SK-N-SH treated with all-trans-retinoic acid at 6 μM for 48 hours (cell line): ENCODE measurements at places on chromosomes 3 and 15.
A peak's percentile ranks its signal among the peaks of the same experiment; 100 is the strongest.

- peak; percentile 60; the same call in 2 of the 3 replicates for ATAC-seq
These were observed 1.1 kb upstream of the NPHP3 start for GRCh38 chr3:132723024-132723950.

GRCh38 chr3:131796111-131796510 is 238.7 kb downstream of the CPNE4 start:
- no peak for ATAC-seq

GRCh38 chr15:40249477-40250303 is 10.8 kb downstream of the PAK6 start:
- ATAC-seq, result peak; percentile 85

GRCh38 chr15:74158855-74159650 is 14.5 kb upstream of the ISLR start:
- no peak for ATAC-seq

GRCh38 chr3:58635371-58636285 is 30.9 kb downstream of the FAM3D start:
- no peak for ATAC-seq

GRCh38 chr3:60316121-60316797 is 935.0 kb downstream of the FHIT start:
- peak; percentile 62 for ATAC-seq

DNA sequence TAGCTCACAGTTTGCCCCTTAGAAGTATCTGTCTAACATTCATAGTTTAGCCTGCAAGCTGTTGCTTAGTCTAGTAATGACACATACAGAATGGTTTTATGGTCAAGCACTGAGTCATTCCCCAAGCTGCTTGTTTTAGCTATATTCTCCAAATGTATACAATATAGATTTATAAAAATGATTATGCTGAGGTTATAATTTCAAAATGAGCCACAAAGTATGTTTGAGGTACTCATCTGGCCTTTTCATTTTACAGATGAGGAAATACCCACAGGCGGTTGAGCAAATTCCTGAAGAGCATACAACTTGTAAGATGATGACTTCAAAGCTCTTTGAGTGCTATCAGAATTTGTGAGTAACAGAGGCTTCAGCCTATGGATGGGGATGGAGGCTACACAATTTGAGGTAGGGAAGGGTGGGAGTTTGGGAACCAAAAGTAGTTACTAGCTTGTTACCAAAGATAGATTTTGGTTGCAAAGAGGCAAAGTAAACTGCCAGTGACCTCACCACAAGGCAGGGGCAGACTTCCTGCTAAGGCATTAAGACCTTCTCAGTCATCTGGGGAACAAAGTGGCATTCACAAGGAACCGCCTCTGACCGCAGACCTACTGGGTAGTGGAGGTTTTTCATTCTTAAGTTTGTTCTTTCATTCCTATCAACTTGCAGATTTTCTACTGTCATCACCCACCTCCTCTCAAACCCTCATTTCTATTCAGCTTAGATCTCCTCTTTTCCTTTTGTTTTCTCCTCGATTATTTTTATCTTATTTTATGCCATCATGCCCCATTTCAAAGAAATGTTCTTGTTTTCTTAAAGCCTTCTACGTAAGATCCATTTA is 257.2 kb upstream of the NECTIN3 start:
- peak; percentile 90 for ATAC-seq

DNA sequence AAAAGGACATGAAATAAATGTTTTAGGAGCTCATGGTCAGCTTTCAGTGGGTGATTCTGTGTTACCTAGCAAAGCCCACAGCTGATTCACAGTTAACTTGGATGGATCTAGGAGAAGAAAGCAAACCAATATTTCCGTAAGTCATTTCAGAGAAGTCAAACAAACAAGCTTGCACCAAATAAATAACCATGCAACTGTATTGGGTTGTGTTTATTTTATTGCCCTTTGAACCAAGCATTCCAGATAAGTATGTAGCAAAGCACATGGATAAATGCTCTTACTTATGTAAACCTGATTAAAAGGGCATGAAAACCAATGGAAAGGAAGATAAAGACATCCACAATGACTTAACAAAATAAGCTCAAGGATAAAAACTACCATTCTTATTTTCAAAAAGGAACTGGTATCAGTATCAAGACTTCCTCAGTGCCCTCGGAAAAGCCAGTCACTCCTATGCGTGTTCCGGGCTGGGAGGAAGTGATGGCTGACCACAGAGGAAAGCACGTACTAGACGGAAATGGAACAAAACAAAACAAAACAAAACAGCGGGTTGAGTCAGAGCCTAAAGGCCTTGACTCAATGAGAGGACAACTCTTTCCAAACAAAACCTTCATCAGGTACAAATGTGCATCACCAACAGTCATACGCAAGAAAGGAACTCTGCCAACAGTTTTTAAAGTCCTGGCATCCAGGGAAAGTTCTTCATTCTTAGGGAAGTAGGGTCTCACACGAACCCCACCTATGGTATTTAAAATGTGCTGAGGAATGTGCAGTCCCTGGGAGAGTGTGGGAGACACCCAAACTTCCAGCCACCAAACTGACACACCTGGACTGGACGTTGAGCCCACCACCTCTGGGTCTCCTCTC is 103.3 kb downstream of the SNRK start:
- no peak for ATAC-seq

DNA sequence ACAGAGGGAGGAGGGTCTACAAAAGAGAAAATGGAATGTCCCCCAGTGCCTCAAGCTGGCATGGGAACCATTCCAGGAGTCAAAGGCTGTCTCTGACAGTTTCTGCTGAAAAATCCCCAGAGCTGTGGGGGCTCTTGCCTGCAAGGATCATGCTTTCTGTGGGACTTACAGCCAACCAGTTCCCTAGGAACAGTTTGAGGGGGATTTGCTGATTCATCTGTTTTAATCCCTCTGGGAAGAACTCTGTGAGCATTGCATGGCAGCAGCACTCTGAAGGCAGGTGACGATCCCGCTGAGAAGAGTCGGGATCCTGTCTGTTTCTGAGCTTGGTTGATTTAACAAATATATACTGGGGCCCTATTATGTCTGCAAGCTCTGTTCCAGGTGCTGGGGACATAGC is 176.0 kb downstream of the SSR3 start:
- ATAC-seq, result no peak

DNA sequence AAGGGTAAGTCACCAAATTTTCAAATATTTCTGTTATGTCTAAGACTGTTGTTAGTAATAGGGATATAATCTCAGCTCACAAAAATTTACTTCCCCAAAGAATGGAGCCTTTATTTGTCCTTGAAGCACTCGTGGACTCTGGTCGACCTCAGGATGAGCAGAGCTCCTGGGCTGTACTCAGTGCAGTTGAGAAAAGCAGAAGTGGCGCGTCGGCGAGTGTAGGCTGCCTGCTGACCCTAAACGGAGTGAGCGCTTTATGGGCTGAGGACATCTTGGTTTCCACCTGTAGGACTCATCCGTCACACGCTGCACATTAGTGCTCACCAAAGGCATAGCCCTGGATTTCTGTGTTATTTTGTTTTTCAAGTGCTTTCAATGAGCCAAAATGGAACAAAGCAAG is 11.0 kb downstream of the GABRA5 start:
- ATAC-seq, result no peak

GRCh38 chr3:149377408-149378364 is at the start of gene TM4SF1:
TSS of gene TM4SF1 (minus strand) at chr3:149377649. CDS start at chr3:149377547, 102 bp downstream.
- ATAC-seq, result peak; percentile 88

GRCh38 chr3:155420881-155421486 is 127.5 kb upstream of the STRIT1 start:
- ATAC-seq, result no peak

DNA sequence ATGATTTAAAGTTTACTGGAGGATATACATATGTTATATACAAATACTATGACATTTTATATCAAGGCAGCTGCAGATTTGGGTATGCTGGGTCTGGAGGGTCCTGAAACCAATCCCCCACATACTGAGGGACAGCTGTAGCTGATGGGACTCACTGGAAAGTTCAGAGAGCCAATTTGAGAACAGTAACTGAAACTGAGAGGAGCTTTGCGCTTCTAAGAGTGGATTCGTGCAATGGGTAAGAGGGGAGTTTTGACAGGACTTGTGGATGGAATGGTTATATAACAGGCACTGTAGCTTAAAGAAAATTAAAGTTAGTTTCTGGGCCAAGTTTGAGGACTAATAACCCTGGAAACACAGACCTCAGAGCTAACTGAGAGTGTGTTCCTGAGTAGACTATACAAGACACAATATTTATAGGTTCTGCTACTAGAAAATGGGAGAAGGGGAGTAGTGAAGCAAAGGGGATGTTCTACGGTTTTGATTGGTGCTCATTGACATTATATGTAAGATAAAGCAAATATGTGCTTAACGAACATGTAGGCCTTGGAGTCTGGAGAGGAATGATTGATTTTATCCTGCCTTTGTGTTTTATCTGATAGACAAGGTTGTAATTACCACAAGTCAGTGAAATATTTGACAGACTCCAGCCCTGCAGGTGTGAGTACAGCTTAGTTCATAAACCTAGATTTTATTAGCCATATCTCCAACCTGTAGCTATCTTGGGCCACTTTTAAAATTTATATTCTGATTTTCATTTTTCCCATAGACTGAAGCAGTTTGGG is 4.8 kb upstream of the ZMAT3 start:
- no peak for ATAC-seq

- no peak for ATAC-seq
These were observed 470.2 kb upstream of the ADAMTS9 start for GRCh38 chr3:65158023-65158422.
